Chondrocyte (in vitro differentiated cells): ENCODE measurements at places on chromosomes 2 and 18.

GRCh38 chr18:10523544-10523943 lies 2.3 kb upstream of the NAPG start:
- DNase-seq: no peak

- DNase-seq: no peak
Measured at GRCh38 chr2:204453730-204454167, 91.5 kb upstream of the PARD3B start.

DNA sequence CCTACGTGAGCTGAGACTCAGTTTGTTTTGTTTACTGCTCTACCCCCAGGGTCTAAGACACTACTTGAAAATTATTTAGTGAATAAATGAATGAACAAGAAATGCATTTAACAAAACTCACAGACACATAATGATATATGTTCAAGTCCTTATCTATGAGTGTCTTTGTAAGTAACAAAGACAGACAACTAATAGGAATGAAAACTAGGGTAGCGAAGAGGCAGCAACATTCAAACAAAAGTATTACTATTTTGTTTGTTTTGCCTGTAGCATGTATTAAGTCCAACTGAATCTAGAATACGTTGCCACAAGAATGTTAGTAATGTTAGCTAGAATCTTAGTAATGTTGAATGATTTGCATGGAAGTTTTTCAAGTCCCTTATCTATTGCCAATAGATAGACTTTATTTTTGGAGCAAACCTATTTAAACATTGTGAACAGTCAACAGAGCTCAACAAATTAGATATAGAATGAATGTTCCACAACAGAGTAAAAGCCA lies 144.8 kb upstream of the VWC2L start:
- DNase-seq: no peak

DNA sequence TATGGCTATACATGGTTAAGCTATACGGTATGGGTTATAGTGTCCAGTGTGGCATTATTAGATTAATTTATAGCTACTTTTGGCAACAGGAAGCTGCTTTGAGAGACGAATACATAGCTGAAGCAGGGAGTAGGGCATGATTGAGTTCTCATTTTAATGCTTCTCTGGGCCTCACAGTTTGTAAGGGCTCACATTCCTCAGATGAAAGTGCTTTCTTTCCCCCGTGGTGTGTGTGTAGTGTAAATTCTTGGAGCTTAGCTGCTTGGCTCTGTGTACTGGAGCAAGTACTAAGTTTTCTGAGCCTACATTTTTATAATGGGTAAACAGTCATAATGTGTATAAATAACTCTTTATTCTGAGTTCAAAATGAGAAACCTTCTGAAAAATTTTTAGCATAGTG lies 173.7 kb downstream of the PTPRM start:
- no peak for DNase-seq

DNA sequence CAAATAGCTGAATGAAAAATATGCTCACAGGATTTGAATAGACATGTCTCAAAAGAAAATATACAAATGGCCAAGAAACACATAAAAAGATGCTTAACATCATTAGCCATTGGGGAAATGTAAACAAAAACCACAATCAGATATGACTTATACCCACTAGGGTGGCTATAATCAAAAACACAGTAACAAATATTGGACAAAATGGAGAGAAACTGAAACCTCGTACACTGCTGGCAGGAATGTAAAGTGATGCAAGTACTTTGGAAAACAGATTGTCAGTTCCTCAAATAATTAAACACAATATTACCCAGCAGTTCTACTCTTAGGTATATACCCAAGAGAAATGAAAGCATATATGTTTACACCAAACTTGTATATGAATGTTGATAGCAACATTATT lies 213.0 kb downstream of the PHLPP1 start:
- no peak for DNase-seq

DNA sequence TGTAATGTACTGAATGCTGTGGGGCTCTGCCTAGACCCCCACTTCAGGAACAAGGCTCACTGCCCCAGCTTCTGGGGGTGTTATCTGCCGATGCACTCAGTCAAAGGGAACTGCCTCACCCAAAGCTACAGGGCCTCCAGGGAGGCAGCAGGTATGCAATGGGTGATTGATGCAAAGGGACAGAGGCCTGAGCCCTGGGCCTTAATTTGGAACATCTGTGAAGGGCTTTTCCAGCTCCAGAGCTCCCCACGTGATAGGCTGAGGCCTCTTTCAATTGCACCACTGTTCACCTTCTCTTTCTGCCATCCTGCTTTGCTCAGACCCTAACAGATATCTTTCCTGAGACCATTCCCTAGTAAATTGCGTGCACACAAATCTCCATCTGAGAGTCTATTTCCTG lies 131.0 kb downstream of the ATL2 start:
- DNase-seq: no peak

GRCh38 chr2:70596739-70597138 lies 43.1 kb upstream of the TGFA start:
- DNase-seq: no peak

DNA sequence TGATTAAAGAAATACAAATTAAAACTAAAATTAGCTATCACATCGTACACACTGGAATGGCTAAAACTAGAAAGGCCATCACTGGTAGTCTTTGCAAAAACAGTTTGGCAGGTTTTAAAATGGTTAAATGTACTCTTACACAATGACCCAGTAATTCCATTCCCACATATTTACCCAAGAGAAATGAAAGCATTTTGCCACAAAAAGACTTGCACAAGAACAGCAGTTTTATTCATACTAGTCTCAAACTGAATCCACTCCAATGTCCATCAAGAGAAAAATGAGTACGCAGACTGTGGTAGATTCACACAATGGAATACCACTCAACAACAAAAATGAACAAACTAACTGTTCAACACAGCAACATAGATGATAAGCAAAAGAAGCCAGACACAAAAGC lies 29.1 kb downstream of the SP140L start:
- no peak for DNase-seq

GRCh38 chr18:13450289-13451212 lies 232.0 kb downstream of the LDLRAD4 start:
- DNase-seq: no peak

GRCh38 chr2:71891719-71892422 lies 255.8 kb downstream of the CYP26B1 start:
- DNase-seq: no peak

GRCh38 chr2:200007306-200007705 lies 51.9 kb downstream of the MAIP1 start:
- no peak for DNase-seq

DNA sequence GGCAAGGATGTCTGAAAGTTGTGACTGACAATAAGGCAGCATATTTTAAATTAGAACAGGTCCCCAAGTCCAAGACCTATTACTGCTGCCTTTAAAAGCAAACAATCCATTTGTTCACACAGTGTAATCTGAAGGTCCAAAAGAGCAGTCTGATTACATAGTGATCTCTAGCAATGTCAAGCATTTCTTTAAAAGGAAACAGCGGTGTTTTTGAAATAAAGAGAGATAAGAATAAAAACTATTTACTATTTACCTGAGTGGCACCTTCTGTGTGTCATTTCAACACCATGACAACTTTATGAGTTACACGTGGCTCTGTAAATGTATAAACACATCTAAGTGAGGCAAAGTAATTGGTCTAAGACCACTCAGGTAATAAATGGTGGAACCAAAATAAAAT lies 1009.9 kb upstream of the CNTNAP5 start:
- no peak for DNase-seq

- DNase-seq: no peak
Measured at GRCh38 chr2:238865744-238866355, 18.0 kb downstream of the TWIST2 start.

- DNase-seq: no peak
Measured at GRCh38 chr18:76454418-76454817, 40.6 kb downstream of the ZNF516 start.

DNA sequence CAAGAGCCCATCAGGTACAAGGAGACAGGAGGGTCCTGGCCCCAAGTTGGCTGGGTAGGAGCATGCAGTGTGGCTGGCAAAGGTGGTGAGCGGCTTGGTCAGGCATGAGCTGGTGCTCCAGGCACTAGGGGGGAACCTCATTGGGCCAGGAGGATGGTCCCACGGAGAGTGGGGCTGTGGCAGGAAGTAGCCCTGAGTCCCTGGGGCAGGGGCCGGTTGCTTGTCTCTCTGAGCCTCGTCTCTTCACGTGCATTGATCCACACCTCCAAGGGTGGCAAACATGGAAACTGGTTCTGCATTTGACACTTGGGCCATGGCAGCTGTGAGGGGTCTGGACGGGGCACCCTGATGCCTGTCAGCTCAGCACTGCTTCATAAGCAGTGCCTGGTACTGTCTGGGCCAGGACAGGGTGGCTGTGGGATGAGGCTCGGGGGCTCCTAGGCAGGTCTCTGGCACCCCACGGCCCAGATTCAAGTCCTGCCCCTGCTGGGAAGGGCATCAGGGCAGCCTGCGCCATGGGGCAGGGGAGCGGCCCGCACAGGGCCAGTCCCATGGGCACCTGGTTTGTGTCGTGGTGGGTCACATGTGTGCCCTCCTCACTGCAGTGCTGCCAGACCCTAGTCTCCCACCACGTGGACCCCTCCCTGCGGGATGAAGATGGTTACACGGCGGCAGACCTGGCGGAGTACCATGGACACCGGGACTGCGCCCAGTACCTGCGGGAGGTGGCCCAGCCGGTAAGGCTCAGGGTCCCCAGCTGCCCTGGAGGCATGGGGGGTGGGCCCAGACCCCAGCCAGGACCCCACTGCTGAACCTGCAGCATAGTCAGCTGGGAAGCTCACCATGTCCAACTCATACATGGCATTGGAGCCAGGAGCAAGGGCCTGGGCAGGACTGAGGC lies 16.4 kb downstream of the ESPNL start:
- DNase-seq: peak; percentile 84

- no peak for DNase-seq
Measured at GRCh38 chr2:173607606-173608311, 253.1 kb downstream of the CDCA7 start.

DNA sequence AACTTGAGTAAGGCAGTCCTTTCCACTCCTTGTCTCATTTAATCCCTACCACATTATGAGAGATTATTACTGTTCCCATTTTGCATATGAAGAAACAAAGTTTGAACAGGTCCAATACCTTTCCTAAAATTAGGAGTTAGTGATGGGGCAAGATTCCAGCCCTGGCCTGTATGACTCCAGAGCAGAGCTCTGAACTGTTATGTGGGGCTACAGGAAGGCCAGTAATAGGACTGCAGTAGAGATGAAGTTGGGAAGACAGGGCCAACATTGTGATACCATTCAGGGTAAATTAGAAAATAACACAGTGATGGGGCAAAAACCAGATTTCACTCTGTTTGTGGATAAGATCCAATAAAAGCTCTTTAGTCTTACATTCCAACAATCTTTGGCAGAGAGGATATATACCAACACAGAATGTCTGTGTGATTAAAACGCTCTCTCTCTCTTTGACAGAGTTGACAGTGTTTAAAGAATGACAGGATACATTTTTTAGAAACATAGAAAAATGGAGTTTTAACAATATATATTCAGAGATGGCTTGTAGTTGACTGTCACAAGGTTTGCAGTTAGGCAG lies 22.7 kb downstream of the KATNAL2 start:
- DNase-seq: no peak

DNA sequence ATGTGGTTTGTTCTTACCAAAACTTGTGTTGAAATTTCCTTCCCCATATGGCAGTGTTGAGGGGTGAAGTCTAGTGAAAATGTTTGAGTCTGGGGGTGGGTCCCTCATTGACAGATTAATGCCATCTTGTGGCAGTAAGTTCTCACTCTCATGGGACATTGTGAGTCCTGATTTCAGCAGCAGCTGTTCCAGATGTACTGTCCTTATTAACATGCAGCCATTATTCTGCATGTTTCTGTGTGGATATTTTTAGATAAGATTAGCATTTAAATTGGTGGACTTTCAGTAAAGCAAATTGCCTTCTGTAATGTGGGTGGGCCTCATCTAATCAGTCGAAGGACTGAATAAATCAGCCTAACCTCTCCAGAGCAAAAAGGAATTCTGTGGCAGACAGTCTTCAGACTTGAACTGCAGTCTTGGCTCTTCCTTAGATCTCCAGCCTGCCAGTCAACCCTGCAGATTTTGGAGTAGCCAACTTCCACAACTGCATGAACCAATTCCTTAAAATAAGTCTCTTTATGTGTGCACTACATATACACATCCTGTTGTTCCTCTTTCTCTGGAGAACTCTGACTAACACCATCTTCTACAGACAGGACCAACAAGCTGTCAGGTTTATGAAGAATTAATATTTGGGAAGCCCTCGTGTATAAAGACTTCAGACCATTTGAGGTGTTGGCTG lies 138.7 kb upstream of the ZNF516 start:
- no peak for DNase-seq

DNA sequence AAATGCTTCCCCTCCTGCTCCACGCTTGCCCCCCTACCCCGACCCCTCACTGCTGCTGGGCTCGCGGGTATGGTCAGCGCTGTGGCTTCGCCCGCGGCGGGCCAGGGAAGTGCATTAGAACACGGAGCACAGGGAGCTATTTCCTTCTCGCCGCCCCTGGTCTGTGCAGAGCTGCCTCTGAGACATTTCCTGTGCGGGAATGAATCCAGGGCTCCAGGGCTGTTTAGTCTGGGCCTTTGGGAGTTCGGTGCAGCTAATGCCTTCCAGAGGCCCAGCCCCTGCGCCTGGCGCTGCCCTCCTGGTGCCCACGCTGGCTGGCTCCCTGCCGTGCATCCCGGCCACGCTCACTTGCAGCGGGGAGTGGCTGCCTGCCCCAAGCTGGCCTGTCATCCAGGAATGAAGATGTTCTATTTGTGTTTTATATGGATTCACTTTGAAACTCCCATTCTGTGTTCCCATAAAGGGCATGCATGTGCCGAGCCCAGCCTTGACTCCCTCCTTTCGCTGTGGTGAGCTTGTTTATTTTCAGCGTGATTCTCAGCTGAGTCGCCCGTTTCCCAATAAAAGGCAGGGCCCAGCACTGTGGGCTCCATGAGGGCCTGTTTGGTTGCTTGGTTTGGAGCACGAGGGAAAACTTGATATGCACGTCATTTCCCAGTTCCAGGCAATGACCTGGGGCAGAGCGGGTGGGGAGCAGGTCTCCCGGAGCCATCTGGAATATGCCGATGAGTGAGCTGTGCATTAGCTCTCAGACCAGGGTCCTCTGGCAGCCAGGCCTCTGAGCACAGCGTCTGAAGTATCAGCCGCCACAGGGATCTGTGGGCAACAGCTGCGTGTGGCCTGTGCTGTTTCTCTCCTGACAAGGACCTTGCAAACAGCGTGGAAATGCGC lies 42.7 kb downstream of the SH3RF3 start:
- DNase-seq: no peak
